ENCODE measurements at places on chromosomes 4 and X. TPM values are rescaled to one million over a fixed set of nuclear protein-coding genes. Genes with fewer than 3 reads are reported as not detected.
A peak's percentile ranks its signal among the peaks of the same experiment; 100 is the strongest.

- DNase-seq: no peak
Measured at GRCh38 chrX:129565046-129565650, 25.1 kb downstream of the OCRL start.

- peak; percentile 91 for DNase-seq
Measured at GRCh38 chr4:154471526-154472331, 19.9 kb downstream of the DCHS2 start.

GRCh38 chr4:144709159-144709558 is 63.2 kb downstream of the HHIP start:
- no peak for DNase-seq

DNA sequence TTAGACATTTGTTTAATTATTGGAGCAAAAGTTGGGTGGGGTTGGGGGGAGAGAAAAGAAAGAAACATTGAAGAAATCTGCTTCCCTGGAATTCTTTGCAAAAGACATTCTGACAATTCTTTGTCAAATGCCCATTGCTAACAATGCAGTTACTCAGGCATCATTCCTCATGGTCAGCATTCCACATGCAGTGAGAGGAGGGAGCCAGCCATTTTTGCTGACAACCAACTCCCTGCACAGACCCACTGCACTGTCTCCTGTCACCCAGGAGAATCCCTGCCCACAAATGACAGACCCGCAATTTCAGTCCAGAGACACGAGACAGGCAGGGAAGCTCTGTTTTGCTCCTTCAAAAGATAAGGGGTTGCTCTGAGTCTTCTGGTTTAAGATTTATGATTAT is 985.1 kb upstream of the SLIT2 start:
- DNase-seq: no peak

The CXCL11 gene
- total RNA-seq: 0.49 TPM

The NEIL3 gene
- 5.0 TPM for total RNA-seq

The NAA10 gene
- 25.9 TPM for total RNA-seq

The OPRPN gene
- total RNA-seq: not detected

The EFHC2 gene
- 1.6 TPM for total RNA-seq

The PAGE4 gene
- total RNA-seq: not detected

The TCEAL2 gene
- total RNA-seq: 0.39 TPM

The CYSLTR1 gene
- 6.6 TPM for total RNA-seq
